ENCODE measurements at places on chromosomes 2 and 18. TPM values are rescaled to one million over a fixed set of nuclear protein-coding genes. Genes with fewer than 3 reads are reported as not detected.

DNA sequence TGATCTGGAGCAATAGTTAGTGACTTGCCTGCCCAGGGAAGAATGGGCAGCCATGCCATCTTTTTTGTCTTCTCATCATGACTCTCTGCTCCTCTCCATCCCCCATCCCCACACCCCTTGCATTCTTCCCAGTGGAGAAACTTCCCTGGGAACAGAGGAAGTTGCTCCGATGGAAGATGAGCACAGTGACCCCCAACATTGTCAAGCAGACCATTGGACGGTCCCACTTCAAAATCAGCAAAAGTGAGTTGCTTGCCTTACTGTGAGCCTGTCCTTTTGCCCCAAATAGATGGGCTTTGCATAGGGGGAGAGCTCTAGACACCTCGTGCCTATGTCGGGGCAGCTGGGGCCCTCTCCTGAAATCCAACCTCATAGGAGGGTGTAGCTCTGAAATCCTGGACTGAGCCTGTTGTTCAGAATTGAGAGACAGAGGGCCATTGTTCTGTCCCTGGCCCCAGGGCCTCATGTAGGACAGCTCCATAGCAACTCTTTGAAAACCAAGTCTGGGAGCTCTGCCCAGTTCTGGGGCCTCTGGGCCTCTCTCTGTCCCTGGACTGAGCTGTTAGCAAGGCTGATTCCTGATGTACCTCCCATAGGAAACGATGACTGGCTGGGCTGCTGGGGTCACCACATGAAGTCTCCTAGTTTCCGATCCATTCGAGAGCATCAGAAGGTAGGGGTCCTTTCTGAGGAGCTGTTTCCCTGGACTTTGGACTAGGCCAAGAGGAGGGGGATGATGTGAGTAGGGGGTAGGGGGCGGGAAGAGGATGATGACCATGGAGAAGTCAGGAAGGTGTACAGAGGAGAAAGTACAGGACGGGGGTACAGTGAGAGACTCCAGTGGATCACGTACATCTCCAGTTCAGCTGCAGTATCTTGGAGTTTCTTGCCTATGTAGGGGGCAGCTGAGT lies 35.2 kb downstream of the TTLL4 start:
- DNase-seq, result no peak

- no peak for DNase-seq
Measured at GRCh38 chr2:150686391-150686790, 198.9 kb upstream of the RND3 start.

DNA sequence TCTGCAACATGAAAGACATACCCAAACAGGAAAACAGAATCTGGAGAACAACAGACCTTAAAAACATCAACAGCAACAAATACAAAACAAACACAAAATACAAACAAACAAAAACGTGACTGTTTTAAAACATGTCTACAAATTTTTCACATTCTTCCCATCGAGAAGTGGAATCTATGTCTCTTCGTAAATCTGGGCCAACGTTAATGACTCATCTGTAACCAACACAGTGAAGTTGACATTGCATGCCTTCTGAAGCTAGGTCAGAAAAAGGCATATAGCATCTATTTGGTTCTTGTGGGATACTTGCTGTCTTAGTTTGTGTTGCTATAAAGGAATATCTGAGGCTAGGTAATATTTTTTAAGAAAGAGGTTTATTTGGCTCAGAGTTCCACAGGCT lies 269.0 kb upstream of the FBXO11 start:
- DNase-seq, result no peak

DNA sequence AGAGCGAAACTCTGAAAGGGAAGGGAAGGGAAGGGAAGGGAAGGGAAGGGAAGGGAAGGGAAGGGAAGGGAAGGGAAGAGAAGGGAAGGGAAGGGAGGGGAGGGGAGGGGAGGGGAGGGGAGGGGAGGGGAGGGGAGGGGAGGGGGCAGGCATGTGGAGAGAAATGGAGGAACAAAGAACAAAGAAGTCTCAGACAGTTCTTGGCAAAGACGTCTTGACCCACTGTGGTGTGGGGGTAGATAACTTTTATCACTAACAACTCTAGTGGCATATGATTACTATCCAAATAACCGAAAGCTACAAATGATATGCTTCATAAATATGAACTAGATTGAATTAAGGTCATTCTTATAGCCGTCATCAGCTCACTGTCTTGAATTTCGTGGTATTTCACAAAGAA lies 3.2 kb downstream of the UPP2 start:
- no peak for DNase-seq

DNA sequence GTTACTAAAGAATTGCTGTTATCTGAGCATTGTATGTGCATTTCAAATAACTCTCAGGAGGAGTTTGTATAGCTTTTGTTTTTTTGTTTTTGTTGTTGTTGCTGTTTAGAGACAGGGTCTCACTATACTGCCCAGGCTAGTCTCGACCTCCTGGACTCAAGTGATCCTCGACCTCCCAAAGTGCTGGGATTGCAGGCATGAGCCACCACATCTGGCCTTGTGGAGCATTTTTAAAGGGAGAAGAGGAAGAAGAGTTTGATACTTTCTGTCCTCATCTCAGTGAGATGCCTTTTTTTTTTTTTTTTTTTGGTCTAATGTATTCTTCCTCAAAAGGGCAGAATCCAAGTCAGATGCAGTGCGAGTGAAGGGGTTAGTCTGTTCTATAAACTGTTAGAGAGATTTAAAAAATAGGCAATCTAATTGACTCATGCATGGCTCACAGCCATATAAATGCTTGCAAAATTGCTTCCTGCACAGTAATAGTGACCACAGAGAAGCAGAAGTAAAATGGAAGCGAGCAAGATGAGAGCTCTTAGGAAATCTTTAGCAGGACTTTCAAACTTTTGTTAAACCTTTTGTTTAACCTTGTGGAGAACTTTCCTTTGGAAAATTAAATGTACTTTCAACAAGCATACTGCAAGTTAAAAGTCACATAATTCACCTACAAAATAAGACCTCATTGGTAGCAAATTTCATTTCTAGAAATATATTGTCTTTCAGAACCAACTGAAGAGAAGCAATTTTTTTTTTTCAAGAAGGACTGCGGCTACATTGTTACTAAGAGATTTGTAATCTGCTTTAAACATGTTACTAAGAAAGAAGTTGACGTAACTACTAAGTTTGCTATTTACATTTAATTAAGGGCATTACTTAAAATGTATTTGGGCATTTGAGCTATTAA lies 52.3 kb upstream of the ROCK1 start:
- DNase-seq, result no peak

DNA sequence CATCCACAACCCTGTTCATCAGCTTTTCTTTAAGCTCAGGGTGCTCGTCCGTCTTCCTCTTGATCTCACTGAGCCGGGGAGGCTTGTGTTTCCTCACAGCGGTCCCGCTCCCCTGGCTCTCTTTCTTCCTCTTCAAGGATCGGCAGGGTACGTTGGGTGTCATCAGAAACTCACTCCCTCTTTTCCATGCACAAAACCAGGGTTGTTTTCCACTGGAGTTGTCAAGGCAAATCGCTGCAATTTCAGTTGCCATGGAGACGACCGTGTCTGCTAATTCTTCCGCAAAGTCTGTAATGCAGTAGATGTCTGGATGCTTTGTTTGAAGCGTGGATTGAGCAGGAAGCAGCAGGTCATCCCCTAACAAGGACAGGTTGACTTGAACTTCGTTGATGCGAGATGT lies 146.4 kb downstream of the DAW1 start:
- DNase-seq, result no peak

- no peak for DNase-seq
Measured at GRCh38 chr18:39911716-39912115, 2043.3 kb upstream of the PIK3C3 start.

CABYR gene
- not detected for polyA plus RNA-seq
